K562 (cell line): ENCODE measurements at places on chromosomes 11 and 22. TPM values are rescaled to one million over a fixed set of nuclear protein-coding genes. Genes with fewer than 3 reads are reported as not detected.
A peak's percentile ranks its signal among the peaks of the same experiment; 100 is the strongest.

DNA sequence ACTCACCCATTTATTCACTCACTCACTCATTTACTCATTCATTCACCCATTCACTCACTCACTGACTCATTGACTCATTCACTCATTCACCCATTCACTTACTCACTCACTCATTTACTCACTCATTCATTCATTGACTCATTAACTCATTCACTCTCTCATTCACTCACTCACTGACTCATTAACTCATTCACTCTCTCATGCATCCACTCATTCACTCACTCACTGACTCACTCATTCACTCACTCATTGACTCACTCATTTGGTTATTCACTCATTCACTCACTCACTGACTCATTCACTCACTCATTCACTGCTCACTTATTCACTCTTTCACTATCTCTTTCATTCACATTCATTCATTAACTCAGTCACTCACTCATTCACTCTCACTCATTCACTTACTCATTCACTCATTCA lies 2.5 kb upstream of the MUC5AC start:
- no peak for DNase-seq

DNA sequence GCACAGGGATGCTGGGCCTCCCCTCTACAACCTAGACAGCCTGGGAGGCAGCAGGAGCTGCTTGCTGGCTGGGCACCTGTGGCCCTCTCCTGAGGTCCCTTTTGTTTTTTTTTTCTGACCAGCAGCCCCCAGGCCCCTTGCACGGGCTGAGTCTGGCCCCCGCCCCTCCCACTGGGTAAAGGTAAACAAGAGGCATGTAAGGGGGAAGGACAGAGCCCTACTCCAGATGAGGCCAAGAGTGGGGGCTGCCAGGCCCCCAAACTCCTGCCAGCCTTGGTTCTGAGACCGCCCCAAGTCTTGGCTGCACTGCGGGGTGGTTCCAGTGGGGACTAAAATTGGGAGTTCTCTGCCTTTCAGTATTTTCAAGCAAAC lies 9.2 kb downstream of the PLXNB2 start:
- DNase-seq = no peak

- peak; percentile 70 for DNase-seq
Measured at GRCh38 chr22:50731811-50732624, 6.0 kb upstream of the ACR start.

DNA sequence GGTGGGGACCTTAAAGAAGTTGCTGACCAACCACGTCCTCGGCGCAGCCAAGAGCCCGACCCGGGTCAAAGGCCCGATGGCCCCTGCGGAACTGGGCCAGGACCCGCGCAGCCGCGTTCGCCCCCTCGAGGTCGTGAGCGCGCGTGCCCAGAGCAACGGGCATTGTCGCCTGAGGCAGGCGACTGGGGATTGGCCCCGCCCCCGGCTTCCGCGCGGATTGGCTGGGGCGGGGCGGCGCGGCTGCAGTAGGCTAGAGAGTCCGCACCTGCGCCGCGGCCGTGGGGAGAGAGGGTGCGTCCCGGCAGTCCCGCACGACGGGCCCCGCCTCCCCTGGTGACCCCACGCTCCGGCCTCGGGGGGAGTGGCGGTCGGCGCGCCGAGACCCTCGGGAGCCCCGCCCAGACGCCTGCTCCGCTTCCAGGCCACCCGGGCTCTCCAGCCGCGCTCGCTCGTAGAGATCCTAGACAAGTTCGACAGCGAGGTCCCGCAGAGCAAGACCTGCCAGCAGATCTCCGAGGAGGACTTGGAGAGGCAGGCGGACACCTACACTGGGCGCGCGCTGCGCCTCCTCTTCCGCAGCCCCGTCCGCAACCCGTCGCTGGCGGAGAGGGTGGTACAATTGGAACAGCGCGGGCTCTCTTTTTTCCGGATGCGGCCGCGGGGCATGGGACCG lies 8.3 kb upstream of the PPIL2 start:
- peak; percentile 100 for DNase-seq

DNA sequence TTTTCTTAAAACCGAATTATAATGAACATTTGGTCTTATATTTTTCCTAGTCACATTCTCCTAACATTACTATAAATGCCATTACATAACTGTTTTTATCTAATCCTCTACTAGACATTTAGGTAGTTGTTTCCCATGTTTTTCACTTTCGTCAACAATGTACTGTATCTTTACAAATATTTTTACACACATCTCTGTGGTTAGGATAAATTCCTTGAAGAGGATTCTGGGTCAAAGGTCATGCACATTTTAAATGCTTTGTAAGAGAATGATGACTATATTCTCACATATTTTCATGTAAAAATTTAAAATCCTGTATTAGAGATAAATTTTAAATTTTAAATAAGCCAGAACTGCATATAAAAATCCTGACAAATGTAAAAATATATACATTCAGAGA lies 61.3 kb upstream of the CLNS1A start:
- no peak for DNase-seq

- DNase-seq = no peak
Measured at GRCh38 chr11:22728600-22729389, 62.4 kb downstream of the GAS2 start.

- no peak for DNase-seq
Measured at GRCh38 chr11:126809514-126810289, 190.9 kb downstream of the KIRREL3 start.

DNA sequence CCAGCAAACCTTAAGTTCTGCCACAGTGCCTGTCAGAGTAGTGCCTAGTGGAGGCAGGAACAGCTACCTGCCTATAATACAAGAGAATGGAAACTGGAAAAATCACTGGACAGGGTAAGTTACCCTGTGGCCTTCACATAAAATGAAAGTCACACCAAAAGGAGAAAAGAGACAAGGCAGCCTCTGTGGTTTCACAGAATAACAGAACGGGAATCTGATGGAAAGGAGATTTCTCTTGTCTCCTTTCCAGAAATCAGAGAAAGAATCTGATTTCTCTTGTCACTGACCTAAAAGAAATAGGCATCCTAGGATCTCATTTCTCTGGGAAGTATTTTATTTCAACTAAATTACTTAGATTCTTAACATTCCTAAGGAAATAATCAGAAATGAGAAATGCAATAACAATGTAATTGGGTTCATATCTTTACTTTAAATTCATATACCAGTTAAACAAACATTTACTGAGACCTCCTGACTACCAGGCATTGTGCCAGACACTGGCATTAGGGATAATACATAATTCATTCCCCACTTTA lies 41.6 kb downstream of the PRCP start:
- DNase-seq = no peak

Gene CD248
- 0.09 and 0.20 TPM in 2 replicates for total RNA-seq

Gene LZTR1
- total RNA-seq = 132 and 135 TPM in 2 replicates

Gene SELENOM
- total RNA-seq = 8.5 and 10.9 TPM in 2 replicates

Gene CDC42EP1
- total RNA-seq = 62.8 and 70.2 TPM in 2 replicates

Gene SERPINH1
- 106 and 115 TPM in 2 replicates for total RNA-seq
